ENCODE measurements at places on chromosomes 5 and 9. TPM values are rescaled to one million over a fixed set of nuclear protein-coding genes. Genes with fewer than 3 reads are reported as not detected.

DNA sequence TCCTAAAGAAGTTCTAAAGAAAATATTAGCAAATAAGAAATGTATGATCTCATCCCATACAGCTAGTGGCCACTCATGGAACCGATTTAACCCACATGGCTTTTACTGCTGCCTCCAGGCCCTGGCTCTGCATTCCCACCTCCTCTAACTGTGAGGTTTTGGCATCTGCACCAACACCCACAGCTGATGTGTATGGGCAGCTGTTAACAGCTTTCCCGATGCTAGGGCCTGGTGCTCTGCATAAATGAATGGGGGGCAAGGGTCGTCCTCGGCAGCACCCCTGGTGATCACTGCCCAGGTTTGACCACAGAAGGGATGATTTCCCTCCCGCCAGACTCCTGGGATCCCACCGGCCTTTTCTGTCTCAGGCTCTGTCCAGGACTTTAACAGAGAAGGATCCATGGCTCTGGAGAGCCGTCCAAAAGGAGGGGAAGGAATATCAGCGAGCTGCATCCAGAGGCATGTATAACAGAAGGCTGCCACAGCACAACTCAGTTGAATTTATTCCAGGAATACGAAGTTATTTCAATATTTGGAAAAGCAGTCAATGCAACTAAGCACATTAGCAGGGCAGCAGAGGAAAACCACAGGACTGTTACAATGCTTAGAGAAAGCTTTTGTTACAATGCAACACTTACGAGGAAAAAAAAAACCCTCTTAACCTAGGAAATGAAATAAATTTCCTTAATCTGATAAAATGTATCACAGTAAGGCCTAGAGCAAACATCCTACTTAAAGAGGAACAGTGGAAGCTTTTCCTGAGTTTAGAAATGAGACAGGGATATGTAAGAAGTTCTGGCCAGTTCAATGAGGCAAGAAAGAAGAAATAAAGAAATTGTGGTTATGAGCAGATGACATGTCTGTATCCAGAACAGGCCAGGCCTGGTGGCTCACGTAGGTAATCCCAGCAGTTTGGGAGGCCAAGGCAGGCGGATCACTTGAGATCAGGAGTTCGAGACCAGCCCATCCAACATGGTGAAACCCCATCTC lies 63.1 kb downstream of the NACC2 start:
- no peak for DNase-seq

GRCh38 chr9:129709438-129710168 lies 43.2 kb downstream of the PTGES start:
- DNase-seq, result no peak

Gene MBLAC2
- 6.3 TPM for total RNA-seq

GRCh38 chr5:83377131-83377865 lies 94.2 kb upstream of the VCAN start:
- no peak for DNase-seq

GRCh38 chr5:159130871-159131270 lies 31.2 kb upstream of the EBF1 start:
- no peak for DNase-seq

Gene PCDHGA6
- 0.30 TPM for total RNA-seq

Gene ZDHHC11B
- 5.5 TPM for total RNA-seq

GRCh38 chr5:39080168-39080567 lies 6.0 kb upstream of the RICTOR start:
- DNase-seq, result no peak

- no peak for DNase-seq
Observed at GRCh38 chr9:121154782-121155181, 46.9 kb downstream of the RAB14 start.

DNA sequence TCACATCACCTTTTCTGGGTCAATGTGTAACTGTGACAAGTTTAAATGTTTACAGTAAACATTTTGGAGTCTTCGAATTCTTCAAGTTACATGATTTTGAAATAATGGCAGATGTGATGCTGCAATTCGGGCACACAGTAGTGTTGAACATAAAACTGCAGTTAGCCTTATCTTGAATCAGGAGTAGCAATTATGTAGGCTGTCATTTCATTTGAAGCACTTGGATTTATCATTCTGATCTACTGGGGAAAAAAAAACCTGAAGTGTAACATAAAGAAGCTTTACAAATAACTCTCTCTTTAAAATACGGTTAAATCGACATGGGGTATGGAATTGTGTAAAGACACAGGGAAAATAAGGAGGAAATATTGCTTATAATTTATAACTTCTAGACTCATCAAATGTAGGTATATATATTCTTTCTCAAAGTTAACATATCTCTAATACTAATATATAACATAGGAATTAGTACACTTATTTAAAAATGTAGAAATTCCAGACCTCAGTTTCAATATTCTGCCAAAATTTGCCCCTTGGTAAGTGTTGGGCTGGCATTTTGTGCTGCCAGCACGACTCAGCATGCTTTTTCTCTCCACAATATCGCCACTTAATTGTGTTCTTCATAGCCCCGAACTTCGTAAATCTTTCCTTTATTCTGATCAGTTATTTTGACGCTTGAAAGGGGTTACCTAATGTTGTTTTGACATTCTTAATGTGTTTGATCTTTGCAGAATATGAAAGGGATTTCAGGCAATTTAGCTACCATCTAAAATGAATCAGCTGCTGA lies 226.7 kb downstream of the PRR16 start:
- no peak for DNase-seq

- DNase-seq, result no peak
Observed at GRCh38 chr5:174737330-174737729, 12.9 kb downstream of the MSX2 start.

DNA sequence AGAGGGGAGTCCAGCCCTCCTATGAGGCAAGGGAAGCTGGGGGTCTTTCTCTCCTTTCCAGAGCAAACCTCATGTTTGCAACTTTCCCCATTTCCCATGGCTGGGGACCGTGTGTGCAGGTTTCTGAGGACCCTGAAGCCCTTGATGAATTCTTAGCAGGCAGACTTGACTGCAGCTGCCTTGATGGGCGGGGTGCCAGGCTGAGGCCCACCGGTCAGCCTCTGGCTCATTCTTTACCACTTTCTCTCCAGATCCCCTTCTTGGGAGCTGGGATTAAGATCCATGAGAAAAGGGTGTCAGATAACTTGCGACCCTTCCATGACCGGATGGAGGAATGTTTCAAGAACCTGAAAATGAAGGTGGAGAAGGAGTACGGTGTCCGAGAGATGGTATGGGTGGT lies 30.0 kb upstream of the FOXI1 start:
- no peak for DNase-seq

GRCh38 chr9:18580151-18580550 lies 106.2 kb downstream of the ADAMTSL1 start:
- DNase-seq, result no peak

DNA sequence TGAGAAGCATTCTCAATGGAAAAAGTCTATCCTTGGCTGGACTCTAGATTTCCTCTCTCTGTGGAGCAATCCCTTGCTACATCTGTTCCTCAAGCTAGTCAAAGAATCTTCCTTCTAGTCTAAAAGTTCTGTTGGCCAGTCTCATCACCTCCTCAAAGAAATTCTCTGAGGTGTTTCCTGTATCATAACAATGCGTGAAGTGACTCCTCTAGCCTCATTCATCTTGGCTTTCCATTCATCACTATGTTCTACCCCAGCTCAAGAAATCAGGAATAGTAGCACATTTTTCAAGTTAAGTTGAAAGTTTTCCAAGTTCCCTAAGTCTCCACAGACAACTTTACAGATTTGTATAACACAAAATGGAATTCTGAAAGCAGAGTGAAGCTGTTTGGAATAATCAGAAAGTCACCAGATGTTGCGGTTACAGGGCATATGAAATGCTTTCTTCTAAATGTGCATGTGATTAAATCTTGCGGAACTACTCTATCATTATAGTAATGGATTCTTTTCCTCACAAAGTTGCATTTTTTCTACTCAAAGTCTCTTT lies 176.6 kb upstream of the FREM1 start:
- no peak for DNase-seq

DNA sequence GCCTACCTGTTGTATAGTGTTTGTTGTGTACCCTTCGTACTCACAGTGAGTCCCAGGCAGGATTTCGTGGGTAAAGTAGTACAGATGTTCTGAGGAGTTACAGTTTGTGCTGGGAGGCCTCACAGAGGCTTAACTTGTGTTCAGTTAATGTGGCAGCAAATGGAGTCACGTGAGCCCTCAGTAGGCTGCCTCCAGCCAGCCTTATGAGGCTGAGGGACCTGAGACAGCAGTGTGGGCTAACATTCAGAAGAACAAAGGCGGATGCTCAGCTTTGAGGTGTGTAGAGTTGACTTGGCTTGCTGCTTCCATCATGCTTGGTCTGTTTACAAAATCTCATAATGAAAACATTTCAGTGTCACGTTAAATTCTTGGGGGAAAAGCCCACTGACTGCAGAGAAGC lies 118.1 kb downstream of the TRIO start:
- no peak for DNase-seq

Gene CDH12
- total RNA-seq, result not detected

Gene KCNIP1
- total RNA-seq, result not detected

Gene GRM6
- not detected for total RNA-seq

Gene PDZD2
- total RNA-seq, result not detected

Gene LAMC3
- 3.5 TPM for total RNA-seq

DNA sequence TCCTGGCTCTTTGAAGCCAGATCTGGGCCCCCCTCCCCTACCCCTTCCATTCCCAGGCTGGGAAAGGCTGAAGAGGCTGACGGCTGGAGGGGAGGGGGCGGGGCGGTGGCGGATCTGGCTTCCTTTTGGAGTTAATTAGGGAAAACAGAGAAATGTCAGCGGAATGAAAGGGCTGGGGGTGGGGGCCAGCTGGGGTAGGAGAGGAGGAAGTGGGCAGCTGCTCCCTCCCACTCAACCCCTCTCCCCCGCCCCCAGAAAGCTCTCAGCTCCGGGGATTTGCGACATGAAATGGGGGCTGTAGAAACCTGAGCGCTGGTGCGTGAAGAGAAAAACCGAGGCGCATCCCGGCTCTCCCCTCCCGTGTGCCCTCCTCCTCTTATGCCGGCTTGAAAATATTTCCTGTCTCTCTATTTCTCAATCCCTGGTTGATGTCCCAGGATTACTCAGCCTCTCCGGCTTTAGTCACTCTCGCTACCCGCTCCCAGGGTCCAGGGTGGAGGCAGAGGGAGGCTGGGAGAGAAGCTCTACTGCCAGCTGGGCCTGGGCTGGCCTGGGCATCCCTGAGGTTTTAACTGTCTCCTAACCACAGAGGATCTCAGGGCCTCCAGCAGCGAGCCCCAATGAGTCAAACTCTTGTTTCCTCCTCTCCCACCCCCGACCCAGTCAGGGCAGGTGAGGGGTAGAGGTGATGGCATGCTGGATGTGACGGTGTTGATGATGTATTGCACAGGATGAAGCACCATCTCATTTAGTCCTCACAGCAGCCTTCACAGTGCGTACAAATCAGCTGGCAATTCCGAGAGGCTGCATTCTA lies 20.1 kb downstream of the PCDHGC5 start:
- no peak for DNase-seq

Gene ANKRD55
- total RNA-seq, result 23.8 TPM

GRCh38 chr5:76715736-76716455 lies at the start of gene F2R:
Gene F2R, plus strand, starts transcription at chr5:76716126. Its CDS starts 182 bp downstream, at chr5:76716308.
- DNase-seq, result peak; percentile 39

- no peak for DNase-seq
Observed at GRCh38 chr5:53368516-53368915, 111.9 kb upstream of the FST start.

GRCh38 chr5:124951661-124952060 lies 205.2 kb upstream of the ZNF608 start:
- no peak for DNase-seq

DNA sequence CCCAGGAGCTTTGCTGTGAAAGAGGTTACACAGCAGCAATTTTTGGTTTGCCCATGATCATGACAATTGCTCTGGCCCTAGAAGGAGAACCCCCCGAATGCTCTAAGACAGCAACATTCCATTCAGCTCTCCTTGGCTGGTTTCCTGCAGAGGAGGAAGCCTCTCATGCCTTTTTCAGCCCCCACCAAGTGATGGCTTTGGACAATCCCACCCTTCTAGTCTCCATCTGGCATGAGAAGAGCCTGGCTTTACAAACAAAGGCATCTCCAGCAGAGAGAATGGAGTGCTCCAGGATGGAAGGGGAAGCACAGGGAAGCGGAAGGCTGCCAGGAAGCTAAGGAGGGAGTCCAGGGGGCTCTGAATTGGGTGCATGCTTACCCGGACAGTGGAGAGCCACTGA lies 98.4 kb downstream of the CRB2 start:
- no peak for DNase-seq

Gene PCDHA11
- not detected for total RNA-seq

DNA sequence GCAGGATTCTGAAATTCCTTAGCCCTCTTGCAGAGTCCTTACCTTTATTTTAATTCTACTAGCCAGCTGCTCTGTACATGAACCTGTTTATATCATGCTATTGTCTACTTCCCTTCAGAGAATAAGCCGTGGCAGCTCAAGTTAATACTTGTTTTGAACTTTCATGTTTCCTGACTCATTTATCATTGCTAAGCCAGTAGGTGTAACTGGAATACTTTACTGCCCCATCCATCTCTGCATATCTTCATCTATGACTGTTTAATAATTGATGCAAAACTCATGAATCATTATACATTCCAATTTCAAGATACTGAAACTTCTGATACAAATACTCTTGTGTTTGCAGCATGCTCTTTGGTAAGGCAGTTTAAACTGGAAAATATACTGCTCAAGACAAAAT lies 174.7 kb downstream of the PPP2R2B start:
- no peak for DNase-seq

DNA sequence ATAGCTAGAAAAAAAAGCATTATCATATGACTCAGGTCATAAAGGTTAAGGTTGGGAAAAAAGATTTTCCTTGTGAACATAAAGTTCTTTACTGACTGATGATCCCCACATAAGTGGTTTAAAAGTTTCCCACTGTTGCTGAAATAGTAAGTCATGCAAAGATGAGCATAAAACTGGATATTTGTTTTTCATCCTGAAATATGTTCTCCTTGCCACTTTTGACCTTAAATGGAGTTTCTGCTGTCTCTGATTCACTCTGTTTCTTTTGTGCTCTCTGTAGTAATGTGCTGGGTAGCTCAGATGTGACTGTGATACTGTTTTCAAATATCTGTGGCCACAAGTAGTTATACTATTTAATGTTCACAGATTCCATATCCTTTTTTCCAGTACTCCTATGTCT lies 162.5 kb upstream of the GAS1 start:
- no peak for DNase-seq

DNA sequence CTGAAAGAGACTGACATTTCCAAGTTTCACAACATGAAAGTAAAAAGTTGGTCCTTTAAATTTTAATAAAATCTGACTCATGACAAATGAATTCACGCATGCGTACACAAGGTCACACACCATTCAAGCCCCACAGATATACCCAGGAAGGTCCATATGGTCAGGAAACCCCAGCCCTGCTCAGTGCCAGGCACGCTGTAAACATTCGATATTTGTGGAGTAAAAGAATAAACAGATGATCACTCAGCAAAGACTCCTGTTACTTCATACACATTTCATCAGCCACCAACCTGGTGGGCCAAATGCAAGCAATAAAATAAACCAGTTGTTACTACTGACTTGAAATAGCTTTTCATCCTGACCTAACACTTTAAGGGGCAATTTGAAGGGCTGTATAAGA lies 158.0 kb upstream of the RETREG1 start:
- DNase-seq, result no peak

GRCh38 chr5:142795251-142795650 lies 25.1 kb downstream of the ARHGAP26 start:
- DNase-seq, result no peak

- DNase-seq, result no peak
Observed at GRCh38 chr5:131148835-131149234, 16.2 kb downstream of the HINT1 start.

Gene SPINK7
- not detected for total RNA-seq

Gene RANBP17
- not detected for total RNA-seq
